NCI-H1092 treated with DMSO at 0.1 percent for 48 hours (cell line): ENCODE measurements at places on chromosomes 13 and 19.

- peak; percentile 25 for DNase-seq
These were observed 1.2 kb downstream of the ZSWIM9 start for GRCh38 chr19:48171710-48172109.

DNA sequence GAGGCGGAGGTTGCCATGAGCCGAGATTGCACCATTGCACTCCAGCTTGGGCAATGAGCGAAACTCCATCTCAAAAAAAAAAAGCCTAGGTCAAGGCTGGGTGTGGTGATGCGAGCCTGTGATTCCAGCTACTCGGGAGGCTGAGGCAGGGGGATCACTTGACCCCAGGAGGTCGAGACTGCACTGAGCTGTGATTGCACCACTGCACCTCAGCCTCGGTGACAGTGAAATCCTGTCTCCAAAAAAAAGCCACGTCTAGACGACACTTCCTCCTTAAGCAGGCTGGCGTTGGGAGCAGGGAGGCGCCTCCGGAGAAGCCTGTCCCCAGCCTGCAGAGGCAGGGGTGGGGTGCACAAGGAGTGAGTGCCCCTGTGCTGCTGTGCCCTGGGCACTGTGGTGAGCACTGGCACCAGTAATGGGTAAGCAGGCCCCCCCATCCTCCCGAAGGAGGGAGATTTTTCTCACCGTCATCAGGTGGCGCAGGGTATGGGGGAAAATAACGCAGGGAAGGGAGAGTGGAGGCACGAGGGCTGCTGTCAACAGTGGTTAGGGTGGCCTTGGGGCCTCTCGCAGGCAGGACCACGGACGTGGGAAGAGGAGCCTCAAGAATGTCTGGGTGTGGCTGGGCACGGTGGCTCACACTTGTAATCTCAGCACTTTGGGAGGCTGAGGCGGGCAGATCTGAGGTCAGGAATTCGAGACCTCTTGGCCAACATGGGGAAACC lies 706 bp downstream of the P2RY11 start:
- no peak for DNase-seq

- DNase-seq: no peak
These were observed 42.9 kb downstream of the LRCH1 start for GRCh38 chr13:46595885-46596275.

DNA sequence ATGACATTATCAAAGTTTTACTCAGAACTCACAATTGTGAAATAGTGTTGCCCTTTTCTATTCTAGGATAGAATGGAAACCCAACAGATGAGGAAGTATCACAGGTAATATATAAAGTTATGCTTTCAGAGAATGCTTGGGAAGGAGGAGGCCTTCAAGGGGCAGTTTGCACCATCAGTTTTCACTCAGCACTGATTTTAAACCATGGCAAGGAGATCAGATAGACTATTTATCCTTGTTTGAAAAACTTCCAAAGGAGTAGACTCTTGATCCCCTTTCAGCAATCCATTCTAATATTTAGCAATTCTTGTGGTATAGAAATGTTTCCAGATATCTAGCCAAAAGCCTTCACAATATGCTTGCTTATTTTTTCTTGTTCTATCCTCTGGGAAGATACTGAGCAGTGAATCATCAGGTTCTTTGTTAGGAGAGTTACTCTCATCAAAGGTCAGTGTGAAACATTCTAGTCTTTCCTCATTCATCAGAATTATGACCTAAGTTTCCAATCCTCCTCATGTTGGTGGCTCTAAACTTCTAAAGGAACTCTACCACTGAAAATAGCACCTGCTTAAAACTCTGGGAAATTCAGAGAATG lies 3.8 kb downstream of the GPC6 start:
- DNase-seq: no peak

GRCh38 chr19:7109678-7110289 lies 40.3 kb downstream of the ZNF557 start:
- DNase-seq: no peak

DNA sequence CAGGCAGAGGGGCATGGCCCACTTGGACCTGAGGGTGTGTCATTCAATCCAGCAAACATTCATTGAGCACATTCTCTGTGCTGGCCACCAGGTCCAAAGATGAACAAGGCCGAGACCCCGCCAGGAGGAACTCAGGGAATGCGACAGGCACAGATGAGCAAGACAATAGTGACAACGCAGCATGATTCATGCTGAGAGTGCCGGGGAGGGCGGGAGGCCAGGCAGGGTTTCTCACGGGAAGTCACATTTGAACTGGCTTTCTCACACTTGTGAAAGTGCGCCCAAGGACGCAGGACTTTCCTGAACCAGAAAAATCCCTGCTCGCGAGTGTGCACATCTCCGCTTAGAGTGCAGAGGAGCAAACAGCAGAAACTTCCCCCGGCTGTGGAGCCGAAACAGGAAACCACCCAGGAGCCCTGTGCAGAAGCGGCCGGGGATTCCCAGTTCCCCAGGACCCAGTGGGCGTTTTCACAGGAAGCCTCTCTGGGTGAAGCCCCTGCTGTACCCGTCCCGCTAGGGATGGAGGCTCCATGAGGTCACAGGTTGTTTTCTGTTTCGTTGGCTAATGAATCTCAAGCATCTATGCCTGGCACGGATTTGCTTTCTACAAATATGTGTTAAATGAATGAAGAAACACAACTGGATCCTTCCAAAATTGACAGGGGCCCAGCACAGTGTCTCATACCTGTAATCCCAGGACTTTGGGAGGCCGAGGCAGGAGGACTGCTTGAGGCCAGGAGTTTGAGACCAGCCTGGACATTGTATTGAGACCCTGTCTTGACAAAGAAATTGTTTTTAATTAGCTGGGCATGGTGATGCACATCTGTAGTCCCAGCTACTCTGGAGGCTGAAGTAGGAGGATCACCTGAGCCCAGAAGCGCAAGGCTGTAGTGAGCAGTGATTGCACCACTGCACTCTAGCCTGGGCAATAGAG lies 68.4 kb upstream of the TM9SF2 start:
- DNase-seq: no peak

GRCh38 chr19:2477141-2477710 lies 1.3 kb downstream of the GADD45B start:
- peak; percentile 6 for DNase-seq

DNA sequence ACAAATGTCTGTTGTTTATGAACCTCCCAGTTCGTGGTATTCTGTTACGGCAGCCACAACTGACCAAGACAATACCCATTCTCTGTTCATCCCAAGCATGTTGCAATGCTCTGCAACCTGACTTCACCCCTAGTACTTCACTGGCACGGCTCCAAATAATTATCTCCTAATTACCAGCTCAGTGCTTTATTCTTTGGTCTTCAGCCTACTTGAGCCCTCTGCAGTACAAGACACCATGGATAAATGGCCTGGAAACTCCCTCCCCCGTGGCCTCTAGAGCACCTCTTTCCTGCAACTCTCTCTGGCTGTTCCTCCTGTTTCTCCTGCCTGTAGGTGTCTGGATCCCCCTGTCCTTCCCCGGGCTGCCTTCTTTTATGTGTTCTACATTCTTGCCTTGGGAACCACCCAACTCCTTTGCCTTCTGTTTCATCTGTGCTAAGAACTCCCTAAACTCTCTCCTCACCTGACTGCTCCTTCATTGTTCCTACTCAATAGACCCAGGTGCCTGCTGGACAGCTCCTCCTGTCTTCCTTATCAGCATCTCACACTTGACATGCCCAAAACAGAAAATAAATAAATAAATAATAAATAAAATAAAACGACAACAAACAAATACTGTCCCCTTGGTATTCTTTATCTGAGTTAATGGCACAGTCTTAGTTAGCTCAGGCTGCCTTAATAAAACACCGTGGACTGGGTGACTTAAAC lies 200.4 kb upstream of the IPO5 start:
- DNase-seq: no peak

DNA sequence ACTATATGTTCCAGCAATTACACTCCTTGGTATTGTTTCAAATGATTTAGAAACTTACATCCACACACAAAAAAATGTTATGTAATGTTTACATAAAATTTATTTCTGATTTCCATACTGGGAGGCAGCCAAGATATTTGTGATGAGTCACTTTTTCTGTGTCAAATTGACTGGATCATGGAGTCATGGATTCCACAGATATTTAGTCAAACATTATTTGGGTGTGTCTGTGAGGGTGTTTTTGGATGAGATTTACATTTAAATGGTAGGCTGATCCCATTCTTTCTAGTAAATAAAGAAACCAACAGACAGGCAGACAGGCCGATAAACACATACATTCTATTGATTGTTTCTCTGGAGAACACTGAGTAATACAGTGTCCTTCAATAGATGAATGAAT lies 562.8 kb downstream of the SLITRK6 start:
- DNase-seq: no peak

DNA sequence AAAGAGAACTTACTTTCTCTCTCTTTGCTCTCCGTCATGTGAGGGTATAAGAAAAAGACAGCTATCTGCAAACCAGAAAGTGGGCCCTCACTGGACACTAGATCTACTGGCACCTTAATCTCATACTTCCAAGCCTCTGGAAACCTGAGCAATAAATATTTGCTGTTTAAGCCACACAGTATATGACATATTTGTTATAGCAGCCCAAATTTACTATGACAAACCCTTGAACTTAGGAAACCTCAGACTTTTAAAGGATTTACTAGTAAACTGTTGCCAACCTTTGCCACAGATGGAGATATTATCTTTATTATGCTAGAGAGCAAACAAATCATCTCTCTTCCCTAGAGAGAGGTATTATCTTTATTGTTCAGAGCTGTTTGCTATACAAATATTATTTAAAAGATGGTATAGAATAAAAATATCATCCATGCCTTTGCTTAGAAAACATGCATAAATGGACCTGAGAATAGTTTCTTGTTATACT lies 1446.1 kb downstream of the SLITRK1 start:
- DNase-seq: no peak

DNA sequence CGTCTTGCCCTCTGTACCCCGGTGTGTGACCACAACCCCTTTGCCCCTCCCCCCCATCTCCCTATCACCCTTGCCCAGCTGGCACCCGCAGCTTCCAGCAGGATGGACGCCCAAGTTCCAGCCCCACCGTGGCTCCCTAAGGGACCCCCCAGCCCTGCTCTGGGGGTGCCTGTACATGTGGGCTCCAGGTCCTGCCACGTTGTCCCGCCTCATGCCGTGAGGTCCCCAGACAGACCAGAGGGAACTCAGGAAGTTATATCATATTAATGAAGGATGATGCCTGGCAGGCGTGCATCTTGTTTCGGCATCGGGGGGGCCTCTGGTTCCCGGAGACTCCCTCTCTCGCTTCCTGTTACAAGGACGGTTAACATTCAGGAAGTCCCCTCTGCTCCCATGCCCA lies 1.6 kb upstream of the PTGIR start:
- no peak for DNase-seq

DNA sequence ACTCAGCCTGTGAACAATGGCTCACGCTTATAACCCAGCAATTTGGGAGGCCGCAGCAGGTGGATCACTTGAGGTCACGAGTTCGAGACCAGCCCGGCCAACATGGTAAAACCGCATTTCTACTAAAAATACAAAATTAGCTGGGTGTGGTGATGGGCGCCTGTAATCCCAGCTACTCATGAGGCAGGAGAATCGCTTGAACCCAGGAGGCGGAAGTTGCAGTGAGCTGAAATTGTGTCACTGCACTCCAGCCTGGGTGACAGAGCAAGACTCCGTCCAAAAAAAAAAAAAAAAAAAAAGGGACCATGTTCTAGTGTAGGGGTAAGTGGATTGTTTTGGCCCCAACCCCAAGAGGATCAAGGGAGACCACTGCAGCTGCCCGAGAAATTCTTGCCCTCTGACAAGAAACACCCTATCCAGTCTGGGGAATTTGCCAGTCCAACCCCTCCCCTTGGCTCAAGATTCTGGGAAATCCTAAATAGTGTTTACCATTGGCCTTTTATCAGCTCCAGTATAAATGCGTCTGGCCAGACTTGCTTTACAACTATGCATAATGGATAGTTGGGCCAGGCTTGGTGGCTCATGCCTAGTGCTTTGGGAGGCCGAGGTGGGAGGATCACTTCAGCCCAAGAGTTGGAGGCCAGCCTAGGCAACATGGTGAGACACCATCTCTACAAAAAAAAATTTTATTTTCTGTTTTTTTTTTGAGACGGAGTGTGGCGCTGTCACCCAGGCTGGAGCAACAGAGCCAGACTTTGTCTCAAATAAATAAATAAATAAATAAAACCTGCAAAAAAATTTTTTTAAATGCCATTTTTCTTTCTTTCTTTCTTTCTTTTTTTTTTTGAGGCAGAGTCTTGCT lies 5.1 kb upstream of the DHDH start:
- DNase-seq: no peak

- no peak for DNase-seq
These were observed 287.5 kb upstream of the SOX21 start for GRCh38 chr13:94999871-95000270.

DNA sequence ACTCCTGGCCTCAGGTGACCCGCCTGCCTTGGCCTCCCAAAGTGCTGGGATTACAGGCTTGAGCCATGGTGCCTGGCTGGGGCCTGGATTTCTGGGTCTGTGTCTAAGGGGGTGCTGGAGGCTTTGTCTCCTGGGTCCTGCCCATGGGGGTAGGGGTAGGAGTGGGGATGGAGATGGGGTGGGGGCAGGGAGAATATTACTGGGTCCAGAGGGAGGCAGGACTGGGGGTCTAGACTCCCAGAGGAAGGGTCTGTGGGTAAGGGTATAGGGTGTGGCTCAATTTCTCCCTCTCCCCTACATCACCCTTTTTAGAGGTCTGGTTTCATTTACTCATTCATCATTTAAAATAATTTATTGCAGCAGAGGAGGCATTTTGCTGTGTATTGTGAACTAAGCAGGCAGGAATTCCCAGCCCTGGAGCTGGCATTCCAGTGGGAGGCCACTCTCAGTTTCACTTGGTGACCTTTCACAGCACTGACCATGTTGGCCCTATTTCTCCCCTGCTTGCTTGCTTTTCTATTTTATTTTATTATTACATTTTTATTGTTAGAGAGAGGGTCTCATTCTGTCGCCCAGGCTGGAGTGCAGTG lies 810 bp upstream of the NFKBID start:
- DNase-seq: no peak

DNA sequence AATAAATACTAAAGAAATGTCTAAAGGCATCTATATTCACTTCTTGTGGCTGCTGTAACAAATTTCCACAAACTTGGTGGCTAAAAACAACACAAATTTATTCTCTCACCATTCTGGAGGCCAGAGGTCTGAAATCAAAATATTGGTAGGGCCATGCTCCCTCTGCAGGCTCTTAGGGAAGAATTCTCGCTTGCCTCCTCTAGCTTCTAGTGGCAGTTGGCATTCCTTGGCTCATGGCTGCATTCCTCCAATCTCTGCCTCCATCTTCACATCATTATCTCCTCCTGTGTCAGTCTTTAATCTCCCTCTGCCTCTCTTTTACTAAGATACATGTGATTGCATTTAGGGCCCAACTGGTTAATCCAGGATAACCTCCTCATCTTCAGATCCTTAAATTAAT lies 54.1 kb upstream of the RFXAP start:
- DNase-seq: no peak

- no peak for DNase-seq
These were observed 18.2 kb upstream of the AMER2 start for GRCh38 chr13:25190256-25190655.

DNA sequence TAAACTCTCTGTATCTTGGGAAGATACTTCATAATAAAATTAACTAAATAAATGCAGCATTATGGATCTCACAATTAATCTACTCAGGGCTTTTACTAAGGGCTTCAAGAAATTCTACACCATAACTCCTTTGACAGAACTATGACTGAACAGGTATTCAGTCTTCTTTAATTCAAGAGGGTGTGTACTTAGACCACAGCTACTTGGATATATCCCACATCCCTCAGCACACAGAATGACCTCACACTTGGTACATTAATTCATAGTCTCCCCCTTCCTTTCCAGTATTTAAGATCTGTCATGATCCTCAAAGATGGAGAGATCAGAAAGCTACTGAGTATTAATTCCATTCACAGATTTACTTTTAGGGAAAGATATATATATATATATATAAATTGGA lies 11.6 kb downstream of the DIAPH3 start:
- DNase-seq: no peak

GRCh38 chr13:94656766-94657165 lies 55.1 kb downstream of the GPR180 start:
- no peak for DNase-seq
